ENCODE measurements at places on chromosomes 4 and X. TPM values are rescaled to one million over a fixed set of nuclear protein-coding genes. Genes with fewer than 3 reads are reported as not detected.
A peak's percentile ranks its signal among the peaks of the same experiment; 100 is the strongest.

- peak; percentile 68 for DNase-seq
Observed at GRCh38 chr4:94369046-94369445, 26.4 kb upstream of the HPGDS start.

DNA sequence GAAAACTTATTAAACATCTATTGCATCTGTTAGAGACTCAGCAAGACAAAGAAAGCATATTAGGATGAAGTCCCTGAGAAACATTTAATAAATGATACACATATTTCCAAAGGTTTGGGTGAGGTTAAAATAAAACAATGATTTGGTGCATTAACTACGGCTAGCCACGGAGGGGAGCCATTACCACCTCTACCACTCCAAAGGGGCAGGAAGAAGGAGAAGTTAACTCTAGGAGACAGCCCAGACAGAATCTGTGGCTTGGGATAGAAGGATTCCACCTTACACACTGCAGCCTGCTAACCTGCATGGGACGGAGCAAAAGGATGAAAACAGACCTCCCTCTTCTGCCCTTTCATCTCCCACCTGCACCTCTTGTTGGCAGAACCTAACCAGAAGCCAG, 189.1 kb upstream of the C1QTNF7 start:
- DNase-seq, result peak; percentile 69

Gene ARMCX1
- total RNA-seq, result 27.2 TPM

DNA sequence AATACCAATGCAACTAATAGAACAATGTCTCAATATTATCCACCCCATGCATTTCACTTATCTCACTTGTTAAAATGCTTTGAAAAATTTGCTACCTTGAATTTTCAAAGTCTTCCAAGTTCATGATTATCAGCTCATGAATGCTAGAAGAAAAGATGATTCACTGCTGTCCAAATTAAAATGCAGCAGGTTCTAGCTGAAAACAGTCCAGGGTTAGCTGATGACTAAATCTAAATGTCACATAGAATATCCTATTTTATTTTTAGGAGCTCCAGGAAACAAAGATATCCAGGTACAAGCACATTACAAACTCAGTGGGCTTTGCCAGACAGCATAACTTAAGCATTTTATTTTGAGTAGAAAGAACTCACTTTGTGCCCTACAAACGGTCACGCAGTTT, 38.0 kb upstream of the SPARCL1 start:
- DNase-seq, result no peak

GRCh38 chr4:186020106-186020792, 48.7 kb upstream of the TLR3 start:
- DNase-seq, result no peak

Gene EDA
- total RNA-seq, result 1.1 TPM

DNA sequence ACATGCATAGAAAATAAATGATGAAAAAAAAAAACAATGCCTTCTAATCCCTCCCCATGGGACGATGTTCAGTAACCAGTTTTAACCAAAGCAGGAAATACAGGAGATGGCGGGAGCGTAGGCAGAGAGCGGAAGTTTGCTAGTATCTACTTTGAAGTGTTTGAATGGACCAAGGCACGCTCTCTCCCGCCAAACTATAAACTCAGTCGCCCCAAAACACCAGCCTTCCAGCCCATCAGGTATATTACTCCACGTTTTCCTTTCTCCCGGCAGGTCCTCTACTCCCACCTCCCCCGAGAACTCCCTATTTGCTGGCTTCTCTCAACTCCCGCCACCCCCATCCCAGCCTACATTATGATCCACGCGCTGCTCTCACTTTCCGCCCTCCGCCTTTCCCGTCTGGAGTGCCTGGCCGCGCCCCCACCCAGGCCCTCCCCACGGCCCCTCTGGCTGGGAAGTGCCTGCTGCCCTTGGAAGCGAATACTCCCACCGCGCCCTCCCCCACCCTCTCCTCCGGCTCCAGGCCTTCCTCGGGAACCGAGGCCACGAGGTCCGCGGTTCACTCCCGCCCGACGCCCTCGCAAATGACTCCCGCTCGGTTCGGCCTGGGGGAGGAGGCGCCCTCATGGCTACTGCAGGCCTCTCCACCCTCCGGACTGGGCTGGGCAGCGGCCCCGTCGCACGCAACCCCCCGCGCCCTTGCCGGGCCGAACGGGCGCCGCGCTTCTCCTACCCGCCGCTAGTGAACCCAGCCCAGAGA, 723 bp downstream of the DHX15 start:
- peak; percentile 61 for DNase-seq

DNA sequence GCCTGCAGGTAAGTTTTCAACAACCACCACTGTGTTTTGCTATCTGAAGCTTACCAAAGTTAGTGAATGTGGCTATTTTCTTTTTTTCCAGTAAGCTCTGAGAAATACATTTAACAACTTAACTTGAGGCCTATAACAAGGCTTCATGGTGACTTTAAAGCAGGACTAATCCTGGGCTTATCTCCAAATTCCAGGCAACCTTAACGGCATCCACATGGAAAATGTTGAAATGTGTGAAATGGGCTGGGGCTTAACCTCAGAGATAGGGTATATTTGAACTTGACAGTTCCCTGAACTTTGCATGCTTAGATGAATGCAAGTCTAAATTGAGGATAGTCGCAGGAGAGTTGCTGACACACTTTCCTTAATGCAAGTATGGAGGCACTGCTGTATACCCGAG, 539.2 kb downstream of the GALNTL6 start:
- no peak for DNase-seq

GRCh38 chrX:67289055-67289499, 254.7 kb upstream of the AR start:
- DNase-seq, result no peak

Data from SK-MEL-5 (cell line).